Uterine smooth muscle cell (primary cell): ENCODE measurements at places on chromosomes 1 and 21. TPM values are rescaled to one million over a fixed set of nuclear protein-coding genes. Genes with fewer than 3 reads are reported as not detected.

The INTS7 gene
- 20.5 and 22.4 TPM in 2 replicates for total RNA-seq

The COL9A2 gene
- total RNA-seq, result 0.55 and 1.00 TPM in 2 replicates

The S100A5 gene
- total RNA-seq, result 0.66 TPM in 1 of 2 replicates, not detected in the other

The TMEM240 gene
- 3.3 and 7.2 TPM in 2 replicates for total RNA-seq

The CD53 gene
- not detected in 2 replicates for total RNA-seq

The FAM72A gene
- 3.0 and 5.5 TPM in 2 replicates for total RNA-seq

The F3 gene
- total RNA-seq, result 7.0 and 16.9 TPM in 2 replicates

The FAM229A gene
- total RNA-seq, result 0.77 and 1.00 TPM in 2 replicates

The LHX8 gene
- total RNA-seq, result not detected in 2 replicates

The IFI44 gene
- total RNA-seq, result 4.9 and 6.1 TPM in 2 replicates

The TSPEAR gene
- total RNA-seq, result not detected in 2 replicates

The ASPM gene
- total RNA-seq, result 25.4 and 108 TPM in 2 replicates
